Right lung (tissue), 10 donors: ENCODE measurements at places on chromosomes 5 and 9. TPM values are rescaled to one million over a fixed set of nuclear protein-coding genes. Genes with fewer than 3 reads are reported as not detected.

GRCh38 chr5:640461-641330 is 28.6 kb downstream of the CEP72 start:
- no peak for DNase-seq

GRCh38 chr9:90433398-90433941 is 209.2 kb downstream of the DIRAS2 start:
- peak; percentile 65 for DNase-seq

DNA sequence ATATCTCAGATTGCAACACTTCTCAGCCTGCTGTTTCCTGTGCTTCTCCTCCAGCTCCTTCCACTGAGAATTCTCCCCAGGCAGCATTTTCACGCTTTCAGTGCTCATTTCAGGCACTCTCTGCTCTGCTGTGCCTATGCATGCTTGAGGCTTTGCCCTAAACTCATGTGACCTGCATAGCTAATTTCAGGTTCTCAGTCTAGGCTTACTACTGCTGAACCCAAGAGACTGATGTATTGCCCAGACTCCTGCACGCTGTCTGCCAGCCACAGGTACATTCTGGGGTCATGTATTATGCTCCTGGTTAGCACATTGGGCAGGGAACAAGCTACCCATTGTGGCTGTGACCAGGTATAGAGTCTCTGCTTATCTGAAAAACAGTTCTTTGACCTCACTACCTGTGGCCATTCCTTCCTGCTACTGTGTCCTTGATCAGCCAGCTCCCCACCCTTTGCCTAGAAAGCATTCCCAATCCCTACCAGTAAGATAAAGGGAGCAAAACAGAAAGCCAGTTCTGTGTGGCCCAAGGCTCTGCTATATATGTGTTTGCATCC is 34.7 kb downstream of the PIP5K1B start:
- no peak for DNase-seq

DNA sequence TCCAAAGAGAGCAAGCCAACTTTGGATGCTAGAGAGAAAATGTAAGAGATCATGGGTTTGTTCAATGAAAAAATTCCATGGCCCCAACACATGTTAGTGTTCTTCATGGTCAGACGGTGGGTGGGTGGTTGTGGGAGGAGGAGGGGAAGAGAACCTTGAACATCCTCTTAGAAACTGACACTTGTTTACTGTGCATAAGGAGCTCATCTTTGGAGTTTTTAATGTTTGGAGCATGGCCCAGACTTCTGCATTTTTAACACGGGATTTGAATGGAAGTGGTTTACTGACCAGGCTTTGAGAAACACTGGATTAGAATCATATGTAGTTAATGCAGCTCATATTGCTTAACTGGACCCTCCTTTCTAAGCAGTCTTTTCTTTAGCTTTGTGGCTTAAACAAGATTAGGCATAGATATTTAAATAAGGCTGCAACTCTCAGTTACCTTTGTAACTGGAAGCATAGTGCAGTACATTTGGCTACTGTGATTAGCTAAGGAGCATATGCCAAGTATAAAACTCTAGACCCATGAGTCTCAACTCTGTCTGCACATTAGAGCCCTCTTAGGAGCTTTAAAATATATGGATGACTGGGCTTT is 60.1 kb downstream of the FOCAD start:
- no peak for DNase-seq

DNA sequence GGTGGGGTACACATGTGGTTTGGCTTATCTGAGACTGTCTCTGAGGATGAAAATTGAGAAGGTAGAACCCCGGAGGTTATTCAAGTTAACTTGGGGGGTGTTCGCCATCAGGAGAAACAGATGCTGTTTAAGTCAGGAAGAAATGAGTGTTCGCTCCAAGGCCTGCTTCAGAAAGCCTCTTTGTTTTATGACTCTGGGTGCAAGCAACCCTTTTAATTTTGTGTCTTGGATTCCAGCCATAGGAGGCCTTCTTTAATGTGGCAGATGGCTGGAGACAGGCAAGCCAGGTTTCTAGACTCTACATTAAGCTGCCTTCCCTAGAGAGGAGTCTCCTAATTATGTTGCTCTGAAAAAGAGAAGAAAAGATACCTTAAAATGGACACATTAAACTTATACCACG is 4.2 kb upstream of the SMAD5 start:
- DNase-seq = no peak

- DNase-seq = no peak
Observed at GRCh38 chr5:1788200-1788599, 11.4 kb downstream of the MRPL36 start.

- DNase-seq = no peak
Observed at GRCh38 chr5:81068635-81069034, 108.5 kb downstream of the RASGRF2 start.

GRCh38 chr9:34996905-34997279 is 7.3 kb downstream of the DNAJB5 start:
- DNase-seq = no peak

- DNase-seq = no peak
Observed at GRCh38 chr9:135902655-135903357, 4.5 kb downstream of the CAMSAP1 start.

DNA sequence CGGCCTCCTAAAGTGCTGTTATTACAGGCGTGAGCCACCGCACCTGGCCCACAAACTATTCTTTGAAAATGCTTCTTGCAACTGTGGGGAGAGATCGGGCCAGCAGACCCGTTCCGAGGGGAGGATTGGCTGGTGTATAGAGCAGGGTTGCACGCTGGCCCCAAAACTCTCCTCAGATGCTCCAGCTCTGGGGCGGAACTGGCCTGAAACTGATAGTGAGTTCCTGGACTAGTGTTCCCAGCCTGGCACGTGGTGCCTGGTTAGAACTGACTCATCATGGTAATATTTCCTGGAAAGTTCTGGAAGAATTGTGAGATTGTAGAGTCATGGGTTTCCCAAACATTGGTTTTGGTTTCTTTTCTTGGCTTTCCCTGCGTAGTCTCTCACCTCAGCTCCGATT is 120.5 kb downstream of the FBXL7 start:
- no peak for DNase-seq

Gene SERF1B
- 81.6 TPM for polyA plus RNA-seq

Gene GPR151
- not detected for polyA plus RNA-seq

Gene ANKRD18A
- 2.2 TPM for polyA plus RNA-seq

Gene ADGRV1
- polyA plus RNA-seq = 18.9 TPM

Gene TPPP
- polyA plus RNA-seq = 7.3 TPM

Gene CA9
- polyA plus RNA-seq = 1.2 TPM
